ENCODE measurements at places on chromosomes 3 and 15. TPM values are rescaled to one million over a fixed set of nuclear protein-coding genes. Genes with fewer than 3 reads are reported as not detected.

SAMMSON gene
- 0.12 TPM for total RNA-seq

SETD5 gene
- 178 TPM for total RNA-seq

ALS2CL gene
- 44.2 TPM for total RNA-seq

ACSBG1 gene
- 3.5 TPM for total RNA-seq

C3orf80 gene
- 3.3 TPM for total RNA-seq

ECE2 gene
- 0.15 TPM for total RNA-seq

ILDR1 gene
- 4.4 TPM for total RNA-seq

C2CD4A gene
- 0.67 TPM for total RNA-seq

- no peak overlapping the region for H3K27ac ChIP-seq
- DNase-seq = no peak
- no peaks in the 10 kb centered on the region for H3K27me3 ChIP-seq
- no peaks in the 10 kb centered on the region for H3K4me1 ChIP-seq
Measured at GRCh38 chr15:79410237-79410636, 21.9 kb upstream of the MINAR1 start.

GRCh38 chr3:147419781-147420224 lies 10.6 kb downstream of the ZIC1 start:
- no peaks in the 10 kb centered on the region for H3K36me3 ChIP-seq
- H3K4me1 ChIP-seq = no peaks in the 10 kb centered on the region
- DNase-seq = no peak
- H3K27me3 ChIP-seq = peaks cover 28% of the 10 kb centered on the region
- H3K4me3 ChIP-seq = no peak overlapping the region
- H3K27ac ChIP-seq = no peak overlapping the region

GRCh38 chr3:57973715-57974477 lies 34.3 kb upstream of the FLNB start:
- H3K4me1 ChIP-seq = no peaks in the 10 kb centered on the region
- no peak for DNase-seq
- H3K27me3 ChIP-seq = no peaks in the 10 kb centered on the region
- H3K36me3 ChIP-seq = no peaks in the 10 kb centered on the region

DNA sequence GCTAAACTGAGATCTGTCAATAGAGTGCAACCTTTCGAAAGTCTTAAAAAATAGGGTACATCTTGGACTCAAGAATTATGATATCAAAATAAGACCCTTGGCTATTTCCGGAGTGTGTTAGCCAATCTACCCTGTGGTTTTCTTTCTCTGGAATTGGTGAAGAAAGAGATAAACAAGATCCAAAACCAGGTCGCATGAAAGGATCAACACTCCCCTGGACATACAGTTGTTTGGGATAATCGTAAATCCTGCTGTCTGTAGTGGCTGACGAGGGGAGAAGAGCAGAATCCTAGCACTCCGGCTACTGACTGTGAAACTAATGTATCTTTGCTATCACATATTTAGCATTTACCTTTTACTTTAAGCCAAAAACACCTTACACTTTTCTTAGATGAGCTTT lies 30.9 kb downstream of the FNDC3B start:
- DNase-seq = no peak
- no peak overlapping the region for H3K27ac ChIP-seq
- H3K4me3 ChIP-seq = no peak overlapping the region
- H3K36me3 ChIP-seq = no peaks in the 10 kb centered on the region
- H3K4me1 ChIP-seq = peaks cover 8% of the 10 kb centered on the region

DNA sequence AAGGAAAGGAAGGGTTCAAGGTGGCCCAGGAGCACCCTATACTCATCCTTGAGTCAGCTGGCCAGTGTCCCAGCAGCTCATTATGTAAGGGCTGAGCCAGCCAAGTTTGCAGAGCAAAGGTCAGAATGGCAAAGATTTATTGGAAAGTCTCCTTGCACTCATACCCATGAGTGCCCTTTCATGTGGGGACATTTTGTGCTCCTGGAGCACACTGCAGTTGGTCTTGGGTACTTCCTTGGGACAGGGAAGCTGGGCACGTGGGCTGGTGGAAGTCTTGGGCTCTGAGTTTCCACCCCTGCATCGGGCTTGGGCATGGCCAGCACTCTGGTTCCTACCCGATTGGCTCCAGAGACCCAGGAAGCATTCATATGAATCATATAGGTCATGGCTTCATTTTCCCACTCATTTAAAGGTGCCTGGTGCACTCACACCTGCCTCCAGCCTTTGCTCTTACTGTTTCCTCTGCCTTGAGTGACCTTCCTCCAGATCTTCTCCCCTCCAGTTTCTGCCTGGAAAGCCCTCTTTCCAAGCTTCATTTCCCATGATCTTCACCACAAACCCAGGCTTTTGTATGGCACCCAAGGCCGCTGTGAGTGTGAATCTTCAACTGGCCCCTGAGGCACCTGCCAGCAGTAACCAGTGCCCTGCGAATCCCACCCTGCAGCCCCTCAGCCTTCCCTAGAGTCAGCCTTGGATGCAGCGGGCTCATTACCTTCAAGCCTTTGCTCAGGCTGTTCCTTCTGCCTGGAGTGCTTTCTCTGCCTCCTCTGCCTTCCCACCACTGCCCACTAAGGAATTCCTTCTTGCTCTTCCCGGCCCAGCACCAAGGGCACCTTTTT lies 10.5 kb upstream of the PRKCD start:
- DNase-seq = no peak
- no peak overlapping the region for H3K27ac ChIP-seq
- H3K4me3 ChIP-seq = no peak overlapping the region
- H3K27me3 ChIP-seq = no peaks in the 10 kb centered on the region
- no peaks in the 10 kb centered on the region for H3K4me1 ChIP-seq
- H3K36me3 ChIP-seq = no peaks in the 10 kb centered on the region

DNA sequence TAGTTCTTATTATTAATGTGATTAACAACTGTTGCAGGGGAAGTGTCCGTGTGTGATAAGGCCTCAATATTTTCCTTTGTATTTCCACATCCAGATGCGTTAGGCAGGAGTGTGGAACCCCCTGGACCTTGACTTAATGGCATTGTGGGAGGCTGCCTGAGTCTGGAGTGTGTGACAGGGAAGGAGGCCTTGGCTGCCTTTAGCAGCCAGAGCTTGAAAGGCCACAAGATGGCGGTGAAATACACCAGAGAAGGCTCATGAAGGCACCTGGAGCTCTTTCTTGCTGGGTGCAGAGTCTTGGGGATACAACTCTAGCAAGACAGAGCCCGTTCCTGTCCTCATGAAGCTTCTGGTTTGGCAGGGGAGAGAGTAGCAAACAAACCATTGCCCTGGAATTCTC lies 36.9 kb downstream of the POLR2M start:
- no peaks in the 10 kb centered on the region for H3K27me3 ChIP-seq
- H3K27ac ChIP-seq = no peak overlapping the region
- no peak for DNase-seq

DNA sequence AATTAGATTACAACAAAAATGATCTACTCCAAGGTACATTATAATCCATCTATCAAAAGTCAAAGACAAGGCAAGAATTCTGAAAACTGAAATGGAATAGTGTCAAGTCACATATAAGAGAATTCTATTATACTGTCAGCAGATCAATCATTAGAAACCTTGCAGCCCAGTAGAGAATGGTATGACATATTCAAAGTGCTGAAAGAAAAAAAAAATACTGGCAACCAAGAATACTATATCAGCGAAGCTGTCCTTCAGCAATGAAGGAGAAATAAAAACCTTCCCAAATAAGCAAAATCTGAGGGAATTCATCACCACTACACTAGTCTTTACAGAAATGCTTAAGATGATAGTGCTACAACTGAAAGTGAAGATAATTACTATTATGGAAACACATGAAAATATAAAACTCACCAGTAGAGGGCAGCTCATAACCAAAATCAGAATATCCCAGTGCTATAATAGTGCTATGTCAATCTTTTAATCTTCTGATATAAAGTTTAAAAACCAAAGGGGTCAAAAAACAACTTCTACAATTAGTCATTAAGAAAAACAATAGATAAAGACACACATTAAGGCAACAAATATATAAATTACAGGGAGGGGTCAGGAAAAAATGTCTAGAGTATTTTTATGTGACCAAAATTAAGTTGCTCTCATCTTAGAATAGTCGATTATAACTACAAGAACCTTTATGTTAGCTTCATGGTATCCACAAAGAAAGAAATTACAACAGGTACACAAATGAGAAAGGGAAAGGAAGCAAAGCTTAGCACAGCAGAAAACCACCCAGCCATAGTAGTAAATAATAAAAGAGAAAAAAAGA lies 190.7 kb upstream of the CNTN6 start:
- H3K27me3 ChIP-seq = no peaks in the 10 kb centered on the region
- no peaks in the 10 kb centered on the region for H3K36me3 ChIP-seq
- H3K4me3 ChIP-seq = no peak overlapping the region
- H3K4me1 ChIP-seq = no peaks in the 10 kb centered on the region

DNA sequence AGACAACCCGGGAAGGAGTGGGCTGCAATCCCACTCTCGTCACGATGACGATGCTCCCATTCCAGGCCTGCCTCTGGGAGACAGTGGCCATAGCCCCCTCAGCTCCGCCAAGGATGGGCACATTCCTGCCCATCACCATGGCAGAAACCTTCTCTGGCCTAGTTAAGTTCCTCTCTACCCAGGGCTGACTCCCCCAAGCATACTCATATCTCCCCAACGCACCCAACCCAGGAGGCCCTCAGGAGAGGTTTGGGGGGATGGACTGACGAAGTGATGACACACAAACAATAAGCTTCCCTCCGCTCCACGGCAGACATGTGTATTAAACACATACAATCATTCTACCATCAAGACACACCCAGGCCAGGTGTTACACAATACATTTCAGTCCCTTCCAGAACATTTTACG lies 60.1 kb downstream of the VGLL4 start:
- no peak overlapping the region for H3K4me3 ChIP-seq
- H3K4me1 ChIP-seq = peaks cover 23% of the 10 kb centered on the region
- H3K27me3 ChIP-seq = no peaks in the 10 kb centered on the region

DNA sequence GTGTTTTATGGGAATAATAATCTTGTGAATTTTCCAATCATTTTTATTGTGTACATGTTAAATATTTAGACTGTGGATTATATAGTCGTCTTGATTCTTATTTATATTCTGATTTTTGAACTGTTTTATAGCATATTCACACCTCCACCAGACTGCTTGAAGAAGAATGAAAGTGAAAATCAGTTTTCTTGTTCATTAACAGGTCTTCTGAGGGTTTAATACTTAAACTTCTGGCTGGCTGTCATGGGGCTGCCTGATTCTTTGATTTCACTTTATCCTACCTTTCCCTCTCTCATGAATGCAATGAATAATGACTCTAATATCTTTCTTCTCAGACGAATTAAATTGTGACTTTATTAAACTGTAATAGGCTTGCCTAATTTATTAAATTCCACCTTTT lies 56.2 kb downstream of the ATP2C1 start:
- no peaks in the 10 kb centered on the region for H3K4me1 ChIP-seq
- H3K27ac ChIP-seq = no peak overlapping the region
- H3K27me3 ChIP-seq = no peaks in the 10 kb centered on the region
- H3K36me3 ChIP-seq = peaks cover 11% of the 10 kb centered on the region
- H3K4me3 ChIP-seq = no peak overlapping the region

- no peak overlapping the region for H3K27ac ChIP-seq
- DNase-seq = peak; percentile 36
- no peak overlapping the region for H3K4me3 ChIP-seq
- no peaks in the 10 kb centered on the region for H3K36me3 ChIP-seq
- H3K4me1 ChIP-seq = no peaks in the 10 kb centered on the region
- H3K27me3 ChIP-seq = no peaks in the 10 kb centered on the region
Measured at GRCh38 chr3:192188218-192188835, 539.0 kb downstream of the FGF12 start.

DNA sequence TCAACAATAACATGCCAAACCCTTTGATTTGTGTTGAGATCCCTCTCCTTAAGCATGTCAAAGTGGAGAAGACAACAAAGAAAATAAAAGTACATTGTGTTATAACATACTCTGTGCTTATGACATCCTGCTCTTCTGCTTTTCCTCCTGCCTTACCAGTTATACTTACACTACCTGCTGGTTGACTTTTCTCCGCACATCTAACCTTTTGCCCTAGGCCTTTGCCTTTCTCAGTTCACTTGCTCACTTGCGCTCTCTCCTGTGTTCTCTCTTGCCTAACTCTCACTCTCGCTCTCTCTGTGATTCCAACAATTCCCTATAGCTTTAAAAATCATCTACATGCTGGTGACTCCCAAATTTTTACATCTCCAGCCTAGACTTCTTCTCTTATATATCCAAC lies 5.7 kb downstream of the DNAH12 start:
- no peaks in the 10 kb centered on the region for H3K36me3 ChIP-seq
- DNase-seq = no peak
- no peaks in the 10 kb centered on the region for H3K27me3 ChIP-seq
- no peaks in the 10 kb centered on the region for H3K4me1 ChIP-seq

GRCh38 chr3:179702271-179702947 lies 49.6 kb downstream of the USP13 start:
- no peak overlapping the region for H3K27ac ChIP-seq
- no peak overlapping the region for H3K4me3 ChIP-seq
- no peak for DNase-seq
- H3K4me1 ChIP-seq = no peaks in the 10 kb centered on the region

GRCh38 chr15:25391971-25392721 lies 46.7 kb downstream of the UBE3A start:
- H3K36me3 ChIP-seq = no peaks in the 10 kb centered on the region
- no peaks in the 10 kb centered on the region for H3K27me3 ChIP-seq
- no peak overlapping the region for H3K4me3 ChIP-seq
- H3K27ac ChIP-seq = no peak overlapping the region
- H3K4me1 ChIP-seq = no peaks in the 10 kb centered on the region

GRCh38 chr3:13686367-13687160 lies 137.6 kb downstream of the FBLN2 start:
- no peak overlapping the region for H3K27ac ChIP-seq
- no peak overlapping the region for H3K4me3 ChIP-seq
- no peak for DNase-seq

GRCh38 chr3:9105421-9105820 lies 142.1 kb upstream of the RAD18 start:
- no peak for DNase-seq
- no peaks in the 10 kb centered on the region for H3K36me3 ChIP-seq
- no peak overlapping the region for H3K27ac ChIP-seq
- no peak overlapping the region for H3K4me3 ChIP-seq
- peaks cover 30% of the 10 kb centered on the region for H3K4me1 ChIP-seq

DNA sequence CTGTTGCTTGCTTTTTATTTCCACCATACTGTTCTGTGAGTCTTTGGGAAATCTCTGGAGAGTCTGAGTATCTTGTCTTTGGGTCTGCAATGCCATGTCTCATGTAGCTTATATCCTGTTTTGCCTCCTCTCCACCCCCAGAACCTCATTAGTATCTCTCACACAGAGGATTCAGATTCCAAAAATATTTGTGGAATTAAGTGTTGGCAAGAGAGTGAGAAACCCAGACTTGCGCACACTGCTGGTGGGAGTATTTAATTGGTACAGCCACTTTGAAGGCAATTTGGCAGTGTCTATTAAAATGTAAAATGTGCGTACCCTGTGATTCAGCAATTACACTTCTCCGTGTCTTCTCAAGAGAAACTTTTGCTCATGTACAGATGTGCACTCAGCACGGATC lies 68.6 kb downstream of the ZNF621 start:
- H3K27ac ChIP-seq = no peak overlapping the region
- no peak for DNase-seq
- H3K4me1 ChIP-seq = no peaks in the 10 kb centered on the region
- H3K27me3 ChIP-seq = no peaks in the 10 kb centered on the region
- H3K36me3 ChIP-seq = no peaks in the 10 kb centered on the region

- no peaks in the 10 kb centered on the region for H3K4me1 ChIP-seq
- H3K27ac ChIP-seq = no peak overlapping the region
- H3K36me3 ChIP-seq = peaks cover 37% of the 10 kb centered on the region
- no peak for DNase-seq
- no peak overlapping the region for H3K4me3 ChIP-seq
- H3K27me3 ChIP-seq = no peaks in the 10 kb centered on the region
Measured at GRCh38 chr3:97952280-97952679, 20.0 kb downstream of the RIOX2 start.

GRCh38 chr15:53462651-53463050 lies 296.8 kb downstream of the WDR72 start:
- no peaks in the 10 kb centered on the region for H3K36me3 ChIP-seq
- no peak for DNase-seq
- H3K4me3 ChIP-seq = no peak overlapping the region
- no peak overlapping the region for H3K27ac ChIP-seq

All from lung (tissue), 17 donors.